ENCODE measurements at places on chromosomes 13 and 19. TPM values are rescaled to one million over a fixed set of nuclear protein-coding genes. Genes with fewer than 3 reads are reported as not detected.

The IGFL1 gene
- not detected for total RNA-seq

The RASIP1 gene
- 4.8 TPM for total RNA-seq

- DNase-seq: no peak
These were observed 21.7 kb upstream of the ZNF429 start for GRCh38 chr19:21483589-21484170.

DNA sequence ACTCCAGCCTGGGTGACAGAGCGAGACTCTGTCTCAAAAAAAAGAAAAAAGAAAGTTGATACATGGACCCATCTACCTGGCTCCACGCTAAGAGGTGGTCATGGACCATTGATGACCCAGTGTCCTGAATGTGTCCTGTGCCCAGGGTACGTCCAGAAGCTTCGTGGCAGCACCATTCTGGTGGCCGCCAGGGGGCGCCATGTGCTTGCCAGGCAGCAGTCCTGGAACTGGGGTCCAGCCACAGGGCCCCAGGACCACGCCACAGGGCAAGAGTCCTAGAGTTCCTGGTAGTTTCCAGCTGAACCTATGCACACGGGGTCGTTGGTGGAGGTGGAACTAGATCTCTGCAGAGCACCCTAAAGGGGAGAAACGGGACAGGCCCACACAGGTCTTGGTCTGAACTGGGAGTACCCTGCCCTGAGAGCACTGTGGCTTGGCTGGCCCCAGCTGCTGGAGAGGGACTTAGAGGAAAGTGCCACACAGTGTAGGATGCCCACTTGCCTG lies 19.9 kb upstream of the FBXO27 start:
- no peak for DNase-seq
